Suprapubic skin (tissue), 4 donors: ENCODE measurements at places on chromosomes 2 and 18.

- DNase-seq = no peak
These were observed 167.2 kb downstream of the CELF4 start for GRCh38 chr18:37398248-37398920.

- DNase-seq = peak; percentile 68
These were observed 21.2 kb downstream of the ACKR3 start for GRCh38 chr2:236590846-236591245.

- DNase-seq = no peak
These were observed 61.5 kb downstream of the PTPN4 start for GRCh38 chr2:119821266-119821665.

GRCh38 chr2:165273176-165273575 is 34.0 kb downstream of the SCN2A start:
- DNase-seq = no peak
